ENCODE measurements at places on chromosomes 4 and X. TPM values are rescaled to one million over a fixed set of nuclear protein-coding genes. Genes with fewer than 3 reads are reported as not detected.

Gene FGF13
- not detected for total RNA-seq

Gene OTC
- total RNA-seq: not detected

- no peaks in the 10 kb centered on the region for H3K27me3 ChIP-seq
- no peak overlapping the region for H3K4me3 ChIP-seq
- peaks cover 20% of the 10 kb centered on the region for H3K36me3 ChIP-seq
- H3K4me1 ChIP-seq: no peaks in the 10 kb centered on the region
- DNase-seq: no peak
- H3K27ac ChIP-seq: no peak overlapping the region
Measured at GRCh38 chr4:42513748-42514492, 116.6 kb downstream of the SHISA3 start.

DNA sequence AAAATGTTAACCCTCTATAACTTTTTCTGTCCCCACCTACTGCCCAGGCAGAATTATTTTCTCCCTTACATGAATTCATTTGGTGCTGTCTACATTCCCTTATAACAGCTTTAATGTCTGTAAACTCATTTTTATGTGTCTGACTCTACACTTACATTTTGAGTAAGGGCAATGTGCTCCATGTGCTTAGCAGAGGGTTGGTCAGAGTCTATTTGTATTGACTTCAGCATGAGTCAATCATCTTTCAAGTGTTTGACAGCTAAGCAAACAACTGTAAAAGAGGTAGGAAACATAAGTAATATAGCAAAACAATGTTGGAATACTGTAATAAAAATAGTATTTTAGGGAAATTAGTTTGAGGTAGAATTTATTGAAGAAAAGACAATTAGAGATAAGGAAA, 6.3 kb downstream of the IL15 start:
- H3K27ac ChIP-seq: no peak overlapping the region
- H3K4me3 ChIP-seq: no peak overlapping the region
- no peaks in the 10 kb centered on the region for H3K27me3 ChIP-seq
- H3K36me3 ChIP-seq: no peaks in the 10 kb centered on the region
- no peak for DNase-seq

- no peak for DNase-seq
- peaks cover 10% of the 10 kb centered on the region for H3K36me3 ChIP-seq
- no peaks in the 10 kb centered on the region for H3K4me1 ChIP-seq
- H3K27ac ChIP-seq: no peak overlapping the region
Measured at GRCh38 chrX:10146346-10146745, 10.4 kb upstream of the CLCN4 start.

Measured in natural killer cell (primary cell).